ENCODE measurements at places on chromosomes 7 and 10.

GRCh38 chr7:102236592-102237287 lies 49.9 kb upstream of the SH2B2 start:
- DNase-seq, result peak; percentile 14

DNA sequence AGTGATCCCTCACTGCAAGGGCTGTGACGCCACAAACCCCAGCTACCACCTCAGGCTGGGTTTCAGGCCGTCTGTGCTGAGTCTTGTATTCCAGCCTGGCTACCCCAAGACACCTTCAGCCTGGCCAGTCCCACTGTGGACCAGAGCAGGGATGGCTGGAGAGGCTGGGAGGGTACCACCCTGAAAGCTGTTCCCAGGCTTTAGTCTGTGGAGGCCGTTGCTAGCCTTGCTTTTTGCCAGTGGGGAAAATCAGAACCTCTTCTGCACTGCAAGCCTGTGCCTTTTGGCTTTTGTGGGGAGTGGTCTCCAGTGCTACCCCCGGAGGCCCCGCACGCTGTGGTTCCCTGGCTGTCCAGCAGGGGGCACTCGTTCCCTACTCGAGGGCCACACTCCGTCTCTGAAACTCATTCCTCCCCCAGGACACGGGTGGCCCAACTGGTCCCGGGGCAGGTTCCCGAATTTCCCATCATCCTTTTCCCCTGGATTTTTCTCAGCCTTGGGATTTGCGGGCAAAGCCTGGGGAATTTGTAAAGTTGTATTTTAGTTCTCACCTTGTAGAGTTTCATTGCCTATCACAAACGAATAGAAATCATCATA lies 128.4 kb upstream of the BTBD16 start:
- DNase-seq, result no peak

DNA sequence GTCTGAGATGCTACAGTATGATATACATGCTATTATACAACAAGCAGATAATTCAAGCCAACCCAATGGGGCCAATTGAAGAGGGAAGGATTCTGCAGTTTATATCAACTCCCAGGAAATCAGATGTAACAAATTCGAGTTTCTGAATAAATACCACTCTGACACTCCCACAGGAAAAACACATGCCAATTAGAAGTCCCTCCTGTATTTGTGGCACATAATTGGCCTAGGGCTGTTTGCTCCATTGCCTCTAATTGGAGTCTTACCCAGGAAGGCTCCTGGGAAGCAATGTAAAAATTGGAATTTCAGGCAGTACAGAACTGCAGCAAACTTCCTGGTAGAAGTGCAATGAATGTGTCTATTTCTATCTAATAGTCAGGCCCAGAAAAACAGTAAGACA lies 4.7 kb downstream of the PPA1 start:
- no peak for DNase-seq

GRCh38 chr7:50466815-50467585 lies 16.9 kb upstream of the FIGNL1 start:
- DNase-seq, result no peak

DNA sequence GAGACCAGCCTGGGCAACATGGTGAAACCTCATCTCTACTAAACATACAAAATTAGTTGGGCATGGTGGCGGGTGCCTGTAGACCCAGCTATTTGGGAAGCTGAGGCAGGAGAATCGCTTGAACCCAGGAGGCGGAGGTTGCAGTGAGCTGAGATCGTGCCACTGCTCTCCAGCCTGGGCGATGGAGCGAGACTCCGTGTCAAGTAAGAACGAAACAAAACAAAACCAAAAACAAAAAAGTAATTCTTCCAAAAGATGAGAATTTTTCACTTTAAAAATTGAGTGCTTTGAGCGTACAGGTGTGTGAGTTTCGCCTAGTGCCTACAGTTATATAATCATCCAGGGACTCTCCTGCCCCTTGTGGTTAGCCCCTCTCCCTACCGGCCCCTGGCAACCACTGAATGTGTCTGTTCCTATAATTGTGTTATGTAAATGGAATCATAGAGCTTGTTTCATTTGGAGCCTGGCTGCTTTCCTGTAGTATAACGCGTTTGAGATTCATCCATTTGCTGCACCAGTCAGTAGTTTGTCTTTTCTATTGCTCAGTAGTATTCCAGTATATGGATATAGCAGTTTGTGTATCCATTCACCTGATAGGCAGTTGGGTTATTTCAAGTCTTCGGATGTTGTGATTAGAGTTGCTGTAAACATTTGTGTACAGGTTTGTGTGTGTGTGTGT lies 80.0 kb downstream of the RBM33 start:
- DNase-seq, result no peak
